ENCODE measurements at places on chromosomes 6 and 20.

DNA sequence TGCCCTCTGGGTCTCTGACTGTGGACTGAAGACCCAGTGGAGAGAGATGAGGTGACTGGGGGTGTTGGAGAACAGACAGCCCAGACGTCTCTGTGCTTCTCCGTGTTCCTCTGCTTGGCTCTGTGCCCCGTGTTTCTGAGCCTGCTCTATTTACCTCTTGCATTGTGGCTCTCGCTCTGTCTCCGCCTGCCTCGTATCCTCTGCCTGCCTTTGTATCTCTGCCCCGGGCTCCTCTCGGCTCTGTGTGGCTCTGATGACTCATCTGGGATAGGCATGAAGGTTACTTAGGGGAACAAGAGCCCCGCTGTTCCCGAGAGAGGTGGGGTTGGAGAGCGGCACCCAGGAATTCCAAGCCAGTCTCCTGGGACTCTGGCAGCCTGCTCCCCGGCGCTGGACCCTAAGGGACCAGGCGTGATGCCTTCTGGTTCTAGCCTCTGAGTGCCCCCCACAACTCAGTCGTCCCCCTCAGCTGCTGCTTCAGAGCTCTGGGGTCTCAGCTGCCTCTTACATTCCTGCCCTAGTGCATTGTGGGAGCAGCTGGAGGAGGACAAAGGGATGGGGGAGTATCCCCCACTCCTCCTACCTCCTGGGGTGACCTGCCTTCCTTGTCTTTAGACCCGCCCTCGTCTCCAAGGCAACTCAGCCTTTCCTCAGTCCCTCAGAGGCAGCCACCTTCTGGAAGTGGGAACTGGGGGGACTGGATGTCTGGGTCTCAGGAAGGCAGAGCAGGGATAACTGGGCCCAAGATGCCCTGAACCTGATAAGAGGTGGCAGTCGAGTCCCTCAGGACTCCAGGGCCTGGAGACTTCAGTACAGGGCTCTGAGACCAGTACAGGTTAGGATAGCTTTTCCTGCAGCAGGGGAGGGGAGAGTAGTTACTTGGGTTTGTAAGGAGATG is 1.9 kb downstream of the DDR1 start:
- DNase-seq, result peak; percentile 67

- DNase-seq, result no peak
Measured at GRCh38 chr20:5949943-5950270, 426 bp downstream of the TRMT6 start.

DNA sequence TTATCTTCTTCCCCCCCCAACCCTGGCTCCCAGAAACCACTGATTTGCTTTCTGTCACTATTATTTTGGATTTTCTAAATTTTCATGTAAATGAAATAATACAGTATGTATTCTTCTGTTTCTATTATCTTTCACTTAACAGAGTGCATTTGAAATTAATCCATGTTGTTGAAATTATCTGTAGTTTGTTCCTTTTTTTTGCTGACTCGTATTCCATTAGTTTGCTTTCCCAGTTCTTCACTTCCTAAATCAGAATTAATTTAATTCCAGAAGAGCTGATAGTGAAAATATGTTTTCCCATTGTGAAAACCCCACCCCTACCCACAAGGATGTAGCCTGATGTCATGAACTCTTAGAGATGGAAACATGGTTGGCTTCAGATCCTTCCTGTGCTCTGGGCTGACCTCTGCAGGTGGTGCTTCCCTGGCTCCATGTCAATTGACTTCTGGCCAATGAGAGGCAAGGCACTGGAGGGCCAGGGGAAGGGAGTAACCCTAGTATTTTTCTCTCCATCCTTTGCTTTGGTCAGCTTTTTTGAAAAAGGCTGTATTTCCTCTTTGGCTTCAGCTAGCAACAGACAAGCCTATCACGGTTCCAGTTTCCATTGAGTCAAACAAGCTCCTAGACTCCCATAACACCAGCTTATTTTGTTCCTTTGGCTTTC is 244.4 kb upstream of the HSF2 start:
- DNase-seq, result no peak

GRCh38 chr6:146544616-146545182 is 1.1 kb downstream of the RAB32 start:
- DNase-seq, result no peak

GRCh38 chr6:21514288-21514687 is 79.3 kb upstream of the SOX4 start:
- no peak for DNase-seq

DNA sequence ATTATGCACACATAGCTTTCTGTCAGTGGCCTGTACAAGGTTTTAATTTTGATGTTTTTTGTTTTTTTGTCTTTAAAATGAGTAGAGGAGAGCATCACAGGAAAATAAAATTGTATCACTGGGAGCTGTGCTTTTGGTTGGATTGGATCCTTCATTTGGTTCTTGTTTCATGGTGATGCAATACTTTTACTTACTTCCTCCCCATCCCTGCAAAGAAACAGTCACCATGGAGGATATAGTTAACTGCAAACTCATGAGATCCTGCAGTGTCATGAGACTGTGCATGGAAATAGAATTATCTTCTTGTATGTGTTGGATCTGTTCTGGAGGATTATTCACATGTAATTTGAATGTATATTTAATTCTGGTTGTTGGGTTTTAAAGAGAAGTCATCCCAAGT is 122.3 kb downstream of the JARID2 start:
- DNase-seq, result no peak

DNA sequence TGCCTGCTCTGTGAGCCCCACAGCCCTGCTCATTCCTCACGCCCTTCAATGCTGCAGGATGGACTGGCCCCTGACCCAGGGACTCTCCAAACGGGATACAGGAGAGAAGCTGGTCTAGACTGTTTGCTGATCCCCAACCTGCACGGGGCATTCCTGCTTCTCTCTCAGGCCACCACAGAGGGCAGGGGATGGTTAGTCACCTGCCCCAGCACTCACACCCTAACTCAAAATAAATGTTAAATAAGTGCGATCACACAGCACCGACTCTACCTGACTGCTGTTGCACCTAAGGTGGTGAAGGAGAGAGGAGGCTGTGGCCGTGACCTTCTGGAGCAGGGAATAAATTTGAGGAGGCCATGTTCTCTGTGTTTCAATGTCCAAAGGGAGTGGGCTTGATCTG is 39.9 kb upstream of the TGM6 start:
- no peak for DNase-seq

DNA sequence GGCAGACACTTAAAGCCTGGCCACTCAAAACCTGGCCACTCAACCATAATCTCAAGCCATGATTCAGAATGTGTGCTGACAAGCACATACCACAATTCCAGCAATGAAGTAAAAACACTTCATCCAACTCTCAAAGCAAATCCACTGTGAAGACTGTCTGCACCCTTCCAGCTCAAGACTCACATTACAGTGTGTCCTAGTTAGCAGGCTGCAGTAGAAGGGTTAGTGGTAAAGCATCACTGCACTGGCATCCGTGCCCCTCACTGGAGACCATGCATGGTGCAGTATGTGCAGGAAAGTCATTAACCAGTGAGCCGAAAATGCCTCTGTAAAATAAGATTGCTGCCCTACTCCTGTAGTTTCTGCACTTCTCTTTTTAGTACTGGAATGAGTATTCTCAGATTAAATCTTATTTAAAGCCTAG is 43.4 kb downstream of the SLC23A2 start:
- DNase-seq, result no peak

- no peak for DNase-seq
Measured at GRCh38 chr20:48723308-48724264, 104.2 kb downstream of the PREX1 start.

DNA sequence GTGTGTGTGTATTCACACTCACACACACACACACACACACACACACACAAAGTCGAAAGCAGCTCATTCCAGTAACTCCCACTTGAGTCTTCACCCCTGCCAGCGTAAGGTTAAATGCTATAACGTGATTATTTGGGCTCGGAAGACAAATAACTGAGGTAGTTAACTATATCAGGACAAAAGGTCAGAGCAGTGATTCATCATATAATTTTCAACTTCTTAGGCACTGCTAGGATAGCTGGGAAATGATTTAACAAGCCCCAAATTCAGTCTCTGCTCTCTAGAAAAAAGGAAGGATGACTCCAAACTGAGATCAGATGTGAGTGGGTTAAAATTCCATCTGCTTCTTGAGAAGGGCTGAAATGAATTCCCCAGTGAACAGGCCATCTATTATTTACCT is 30.7 kb downstream of the HDGFL1 start:
- no peak for DNase-seq

- DNase-seq, result no peak
Measured at GRCh38 chr6:151350442-151351145, 40.8 kb downstream of the ZBTB2 start.

GRCh38 chr20:62795023-62795761 is 1.1 kb upstream of the MRGBP start:
- DNase-seq, result peak; percentile 25

GRCh38 chr6:24576447-24576846 is 69.5 kb downstream of the KIAA0319 start:
- no peak for DNase-seq

DNA sequence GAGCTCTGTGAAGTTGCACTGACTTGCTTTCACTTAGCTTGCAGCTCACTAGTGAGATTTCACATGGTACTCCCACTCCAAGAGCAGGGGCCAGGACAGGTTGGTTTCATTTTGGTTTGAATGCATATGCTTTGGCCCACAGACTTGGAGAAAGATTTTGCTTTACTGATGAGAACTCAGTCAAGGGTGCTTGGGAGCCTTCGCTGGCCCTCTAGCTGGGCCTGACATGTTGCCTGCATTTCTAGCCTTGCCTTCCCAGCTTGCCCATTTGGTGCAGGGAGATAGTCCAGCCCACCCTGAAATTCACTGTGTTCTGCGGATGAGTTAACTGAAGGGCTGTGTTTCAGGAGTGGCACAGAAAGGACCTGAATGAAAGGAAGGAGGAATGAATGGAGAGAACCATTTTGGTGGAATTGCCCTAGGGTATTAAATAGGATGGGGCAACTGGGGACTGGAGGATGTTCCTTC is 1.9 kb downstream of the SGK1 start:
- DNase-seq, result no peak

GRCh38 chr20:20628314-20628713 is 84.1 kb downstream of the RALGAPA2 start:
- no peak for DNase-seq

DNA sequence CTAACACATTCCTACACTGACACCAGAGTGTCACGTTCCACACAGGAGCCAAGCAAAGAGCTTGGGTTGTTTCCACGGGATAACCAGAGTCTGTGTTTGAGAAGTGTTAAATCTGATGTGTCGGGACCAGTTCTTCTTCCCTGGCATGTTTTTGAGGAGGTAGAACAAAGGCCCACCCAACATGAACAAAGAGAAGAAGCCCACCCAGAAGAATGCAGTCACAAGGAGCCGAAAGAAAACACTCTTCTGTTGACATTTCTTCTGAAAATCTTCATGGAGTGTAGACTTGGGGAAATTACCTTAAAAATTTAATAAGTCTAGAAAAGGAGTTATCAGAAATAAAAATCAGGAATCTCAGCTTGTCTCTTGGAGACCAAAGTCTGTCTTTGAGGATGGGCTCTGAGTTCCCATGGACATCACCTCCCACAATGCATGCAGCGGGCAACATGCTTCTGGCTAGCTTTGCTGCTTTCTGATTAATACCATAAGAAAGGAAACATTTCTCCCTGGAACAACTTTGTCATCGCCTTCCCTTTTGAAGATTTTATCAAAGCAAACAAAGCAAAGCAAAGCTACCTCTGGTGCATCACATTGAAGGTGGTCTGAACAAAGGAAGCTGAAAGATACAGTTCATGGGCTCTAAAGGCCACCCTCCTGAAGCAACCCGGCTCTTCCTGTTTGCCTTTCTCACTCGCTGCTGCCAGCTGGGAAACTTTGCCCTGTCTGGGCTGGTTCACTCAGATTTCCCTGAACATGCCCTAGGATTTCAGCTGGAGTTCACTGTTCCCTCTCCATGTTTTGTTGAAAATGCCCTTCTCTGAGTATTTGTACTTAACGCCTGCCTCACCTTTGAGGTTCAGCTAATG is 448.1 kb downstream of the KIF16B start:
- no peak for DNase-seq

GRCh38 chr6:102229271-102229670 is 835.8 kb downstream of the GRIK2 start:
- DNase-seq, result no peak

DNA sequence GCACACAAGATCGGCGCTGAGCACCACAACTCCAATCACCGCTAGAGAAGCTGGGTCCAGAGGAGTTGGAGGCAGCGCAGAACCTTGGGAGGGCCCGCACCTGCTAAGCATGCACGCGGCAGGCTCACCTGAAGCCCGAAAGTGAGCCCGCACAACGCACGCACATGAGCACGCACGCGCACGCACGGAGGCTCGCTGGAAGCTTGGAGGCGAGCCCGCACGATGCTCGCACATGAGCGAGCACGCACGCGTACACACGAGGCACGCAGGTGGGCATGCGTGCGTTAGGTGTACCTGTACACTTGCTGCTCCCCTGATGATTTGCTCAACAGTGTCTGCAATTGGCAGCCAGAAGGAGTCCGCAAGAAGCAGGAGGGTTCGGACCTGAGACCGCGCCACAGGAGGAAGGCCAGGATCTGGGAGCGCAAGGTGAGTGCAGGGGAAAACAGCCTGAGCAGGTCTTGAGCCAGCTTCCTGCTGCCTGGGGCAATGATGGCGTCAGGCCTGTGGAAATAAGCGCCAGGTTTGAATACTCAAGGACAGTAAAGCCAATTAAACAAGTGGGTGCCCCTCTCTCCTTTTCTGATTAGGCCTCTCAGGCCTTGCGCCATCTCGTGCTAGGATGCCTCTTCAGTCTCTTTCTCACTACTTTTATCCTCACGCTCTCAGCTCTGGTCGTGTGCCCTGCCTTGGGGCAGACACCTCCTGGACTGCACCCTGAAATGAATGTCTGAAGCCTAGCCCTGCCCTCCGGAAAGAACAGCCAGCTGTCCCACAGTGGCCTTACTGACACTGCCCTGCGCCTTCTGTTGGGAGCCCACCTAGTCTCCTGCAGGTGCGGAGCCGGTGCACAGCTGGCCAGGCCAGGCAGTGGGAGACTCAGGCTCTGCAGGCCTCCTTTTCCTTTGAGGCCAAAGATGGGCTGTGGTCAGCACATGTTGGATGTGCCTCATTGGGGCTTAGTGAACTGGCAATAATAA is 340.4 kb downstream of the CDC5L start:
- DNase-seq, result no peak

- DNase-seq, result no peak
Measured at GRCh38 chr6:63458480-63459115, 113.7 kb upstream of the LOC128125822 start.

- DNase-seq, result no peak
Measured at GRCh38 chr6:156410649-156411048, 366.5 kb upstream of the ARID1B start.

DNA sequence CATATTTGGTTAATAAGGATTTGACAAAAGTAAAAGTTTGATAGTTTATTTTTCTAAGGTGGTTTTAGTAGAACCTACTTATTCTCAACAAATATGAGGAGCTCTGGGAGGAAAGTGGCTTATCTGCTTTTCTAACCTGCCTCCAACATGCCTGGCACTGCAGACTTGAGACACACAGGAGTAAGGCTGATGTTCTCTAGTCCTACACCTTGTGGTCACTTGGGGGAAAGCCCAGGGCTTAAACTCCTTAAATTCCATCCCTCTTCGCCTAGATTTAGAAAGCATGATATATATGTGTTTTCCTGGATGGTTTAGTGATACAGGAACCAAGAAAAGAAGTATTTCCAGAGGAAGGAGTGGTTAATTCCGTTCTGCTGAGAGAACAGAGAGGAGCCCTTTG is 39.9 kb upstream of the SAMD5 start:
- no peak for DNase-seq

- DNase-seq, result no peak
Measured at GRCh38 chr6:111129013-111129412, 41.7 kb downstream of the SLC16A10 start.

- DNase-seq, result no peak
Measured at GRCh38 chr20:57618091-57618763, 2.0 kb downstream of the ZBP1 start.

All from NCI-H748 treated with DMSO at 0.1 percent for 48 hours (cell line).